Endothelial cell (in vitro differentiated cells): ENCODE measurements at places on chromosomes 3 and 15.

DNA sequence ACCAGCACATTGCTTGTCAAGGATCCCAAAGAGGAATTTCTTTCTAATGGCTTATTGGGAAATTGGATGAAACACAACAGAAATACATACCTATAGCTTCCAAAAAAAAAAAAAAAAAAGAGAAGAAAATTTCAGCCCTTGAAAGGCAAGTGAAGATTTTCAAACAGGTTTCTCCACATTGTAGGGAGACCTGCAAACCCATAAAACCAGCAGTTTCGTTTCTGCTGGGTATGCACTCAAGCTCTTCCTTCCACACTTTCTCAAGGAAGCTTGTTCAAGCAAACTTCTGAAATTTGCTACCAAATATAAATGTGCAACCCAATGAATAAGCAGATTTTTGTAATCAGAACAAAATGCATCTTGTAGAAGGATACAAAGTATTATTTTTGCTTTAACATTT is 15.9 kb upstream of the SH3BP5 start:
- no peak for DNase-seq

GRCh38 chr3:126291537-126291936 is 65.7 kb downstream of the KLF15 start:
- no peak for DNase-seq

- no peak for DNase-seq
Observed at GRCh38 chr3:9777694-9778021, 7.9 kb upstream of the CAMK1 start.

GRCh38 chr3:157754451-157754850 is 251.2 kb upstream of the VEPH1 start:
- DNase-seq = no peak

GRCh38 chr3:188661806-188662205 is 507.8 kb downstream of the LPP start:
- no peak for DNase-seq

- no peak for DNase-seq
Observed at GRCh38 chr15:93989440-93989998, 241.8 kb upstream of the MCTP2 start.

- no peak for DNase-seq
Observed at GRCh38 chr3:49341996-49342395, 2.1 kb upstream of the USP4 start.

DNA sequence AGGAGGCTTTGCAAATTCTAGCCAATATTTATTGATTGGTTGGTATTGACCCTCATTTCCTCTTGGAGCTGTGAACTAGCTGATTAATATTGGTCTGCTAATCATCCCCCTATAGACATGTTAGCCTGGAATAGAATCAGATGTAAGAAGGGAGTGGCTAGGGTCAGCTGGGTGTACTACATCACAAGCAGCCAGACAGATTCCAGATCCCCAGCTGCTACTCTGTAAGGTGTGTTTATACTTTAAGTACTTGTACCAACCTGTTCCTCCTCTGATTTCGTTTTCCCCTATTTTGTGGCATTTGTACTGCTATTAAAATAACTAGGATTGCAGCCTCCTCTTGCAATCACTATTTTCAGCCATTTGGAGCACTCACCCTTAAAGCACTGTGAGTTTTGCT is 49.9 kb downstream of the PARP15 start:
- DNase-seq = no peak

- DNase-seq = no peak
Observed at GRCh38 chr3:112676659-112677234, 35.8 kb upstream of the CCDC80 start.

- DNase-seq = peak; percentile 37
Observed at GRCh38 chr3:65619451-65619881, 419.3 kb downstream of the MAGI1 start.

- DNase-seq = no peak
Observed at GRCh38 chr3:99430348-99431134, 207.9 kb upstream of the COL8A1 start.

- no peak for DNase-seq
Observed at GRCh38 chr15:42070279-42070975, 23.9 kb downstream of the PLA2G4D start.

DNA sequence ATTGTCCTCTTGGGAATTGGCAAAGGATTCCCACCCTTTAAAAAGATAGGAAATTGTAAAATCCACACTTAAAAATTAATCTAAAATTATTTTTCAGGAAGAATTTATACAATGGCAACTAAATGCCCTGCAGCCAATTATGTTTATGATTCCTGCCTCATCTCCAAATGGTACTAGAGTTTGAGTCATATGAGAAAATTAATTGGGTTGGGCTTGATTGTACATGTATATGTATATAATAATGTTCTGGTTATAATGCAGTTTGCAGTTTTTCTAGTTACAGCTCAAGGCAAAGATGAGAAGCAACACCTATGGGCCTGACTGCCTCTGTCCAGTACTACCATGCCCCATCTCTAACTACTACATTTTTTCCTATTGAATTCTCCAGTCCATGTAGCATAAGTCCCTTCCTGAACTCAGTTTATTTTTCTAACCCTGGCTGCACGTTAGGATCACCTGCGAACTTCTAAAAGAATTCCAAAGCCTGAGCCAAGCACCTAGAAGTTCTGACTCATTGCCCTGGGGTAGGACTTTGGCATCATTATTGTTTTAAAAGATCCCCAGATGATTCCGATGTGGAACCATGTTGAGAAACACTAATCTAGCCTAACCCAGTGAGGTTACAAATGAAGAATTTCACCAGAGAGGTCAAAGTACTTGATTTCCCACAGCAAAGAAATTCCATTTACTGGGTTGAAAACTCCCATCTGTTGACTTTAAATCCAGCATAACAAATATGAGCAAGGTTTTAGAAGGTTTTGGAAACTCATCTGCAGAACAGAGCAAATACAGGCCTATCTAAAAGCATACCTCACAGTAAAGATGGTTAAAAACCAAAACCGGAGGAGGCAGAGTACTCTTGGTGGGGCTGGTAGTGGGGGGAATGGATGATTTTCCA is 19.4 kb downstream of the TGFBR2 start:
- DNase-seq = no peak

GRCh38 chr15:40693904-40694687 is 878 bp upstream of the RAD51 start:
- DNase-seq = no peak

- DNase-seq = no peak
Observed at GRCh38 chr15:85100186-85100937, 118.7 kb downstream of the PDE8A start.

- no peak for DNase-seq
Observed at GRCh38 chr15:40990789-40991188, 37.5 kb downstream of the CHAC1 start.

- DNase-seq = no peak
Observed at GRCh38 chr15:29242456-29243242, 27.0 kb downstream of the NSMCE3 start.

GRCh38 chr3:81823882-81824395 is 62.5 kb upstream of the GBE1 start:
- no peak for DNase-seq

DNA sequence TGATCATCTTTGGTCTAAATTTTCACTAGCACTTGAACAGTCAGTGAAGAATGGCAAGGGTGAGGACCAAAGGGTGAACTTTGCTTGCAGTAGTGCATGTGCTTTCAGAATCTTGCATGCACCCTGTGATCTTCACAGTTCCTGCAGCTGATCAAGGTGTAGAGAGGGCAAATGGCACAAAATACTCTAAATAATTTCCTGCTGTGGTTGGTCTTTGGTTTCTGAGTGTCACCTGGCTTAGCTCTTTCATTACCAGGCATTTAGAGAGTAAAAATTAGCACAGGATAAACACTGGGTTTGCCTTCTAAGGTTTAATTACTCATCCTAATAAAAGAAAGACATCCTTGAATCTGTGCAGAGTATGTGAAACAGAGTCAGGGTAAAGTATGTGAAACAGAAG is 11.4 kb downstream of the TIPARP start:
- no peak for DNase-seq

GRCh38 chr3:105878061-105878460 is 9.2 kb upstream of the CBLB start:
- no peak for DNase-seq

- DNase-seq = no peak
Observed at GRCh38 chr3:131326307-131326706, 55.3 kb upstream of the NUDT16 start.

GRCh38 chr3:149271669-149272068 is 50.0 kb upstream of the CP start:
- DNase-seq = no peak

DNA sequence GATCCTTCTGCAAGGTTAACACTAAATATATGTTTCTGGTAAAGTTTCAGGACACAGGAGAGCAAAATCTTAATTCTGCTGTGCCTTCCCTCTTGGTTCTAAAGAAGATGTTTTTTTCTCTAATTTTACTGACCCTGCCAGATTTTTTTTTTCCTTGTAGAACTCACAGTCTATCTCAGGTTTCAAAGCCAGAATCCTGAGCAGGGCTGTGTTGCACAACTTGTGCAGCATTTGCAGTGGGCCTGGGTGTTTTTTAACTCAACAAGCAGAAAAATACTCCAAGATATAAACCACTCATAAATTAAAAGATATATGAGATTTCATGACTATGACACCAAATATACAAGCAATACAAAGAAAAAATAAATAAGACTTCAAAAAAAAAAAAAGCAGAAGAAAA is 40.2 kb upstream of the ARF4 start:
- DNase-seq = no peak

DNA sequence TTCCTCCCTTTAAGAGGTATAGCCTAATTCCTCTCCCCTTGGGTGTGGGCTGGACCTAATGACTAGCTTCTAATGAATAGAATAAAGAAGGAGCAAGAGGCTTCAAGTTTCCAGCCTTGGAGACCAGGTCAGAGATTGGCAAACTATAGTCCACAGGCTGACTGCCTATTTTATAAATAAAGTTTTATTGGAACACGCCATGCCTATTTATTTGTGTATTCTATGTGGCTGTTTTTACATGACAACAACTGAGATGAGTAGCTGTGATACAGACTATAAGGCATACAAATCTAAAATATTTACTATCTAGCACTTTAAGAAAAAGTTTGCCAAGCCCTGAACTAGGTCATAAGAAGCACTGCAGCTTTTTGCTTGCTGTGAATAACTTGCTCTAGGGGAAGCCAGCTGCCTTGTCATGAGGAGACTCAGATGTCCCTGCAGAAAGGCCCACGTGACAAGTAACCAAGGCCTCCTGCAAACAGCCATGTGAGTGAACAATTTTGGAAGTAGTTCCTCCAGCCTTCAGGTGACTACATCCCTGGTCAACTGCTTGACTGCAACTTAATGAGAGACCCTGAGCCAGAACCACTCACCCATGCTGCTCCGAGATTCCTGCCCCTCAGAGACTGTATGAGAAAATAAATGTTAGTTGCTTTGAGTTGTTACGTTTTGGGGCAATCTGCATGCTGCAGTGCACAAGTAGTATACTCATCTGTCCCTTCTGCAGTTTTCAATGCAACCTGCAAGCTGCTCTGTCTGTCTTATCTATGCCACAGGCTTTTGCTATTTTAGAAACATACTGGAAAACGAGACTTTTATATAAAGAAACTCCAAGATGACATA is 21.1 kb upstream of the MAP3K13 start:
- no peak for DNase-seq

- DNase-seq = no peak
Observed at GRCh38 chr15:80399508-80399907, 4.7 kb upstream of the ARNT2 start.

GRCh38 chr15:85562824-85563223 is 182.4 kb downstream of the AKAP13 start:
- no peak for DNase-seq

GRCh38 chr3:57446318-57446841 is 97.8 kb downstream of the DNAH12 start:
- DNase-seq = no peak

- no peak for DNase-seq
Observed at GRCh38 chr3:172129850-172130716, 90.7 kb downstream of the FNDC3B start.

DNA sequence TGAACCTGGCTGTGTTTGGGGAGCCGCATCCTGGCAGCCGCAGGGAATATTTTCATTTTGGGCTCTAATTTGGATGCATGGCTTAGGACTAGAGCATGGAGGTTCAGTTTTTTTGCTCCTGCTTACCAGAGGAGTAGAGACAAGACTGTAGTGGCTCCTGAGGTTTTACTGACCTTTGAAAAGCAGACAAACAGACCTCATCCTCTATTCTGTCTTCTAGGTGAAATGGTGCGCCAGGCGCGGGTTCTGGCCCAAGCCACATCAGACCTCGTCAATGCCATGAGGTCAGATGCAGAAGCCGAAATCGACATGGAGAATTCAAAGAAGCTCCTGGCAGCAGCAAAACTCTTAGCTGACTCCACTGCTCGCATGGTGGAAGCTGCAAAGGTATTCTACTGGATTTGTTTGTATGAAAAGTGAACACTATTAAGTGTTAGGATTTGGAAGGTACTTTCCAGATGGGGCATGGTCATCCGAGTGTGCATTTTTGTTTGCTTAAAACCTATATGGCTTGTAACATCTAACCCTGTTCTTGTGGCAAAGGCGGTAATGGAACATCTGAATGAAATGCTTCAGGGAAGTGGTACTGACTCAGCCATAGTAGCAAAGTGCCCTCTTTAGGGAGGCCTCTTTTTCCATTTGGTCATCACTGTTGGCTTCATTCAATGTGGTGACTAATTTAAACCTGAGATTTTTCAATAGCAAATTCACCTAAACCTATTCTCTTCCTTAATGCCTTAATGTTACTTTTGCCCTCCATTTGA is 330.7 kb upstream of the TPM1 start:
- no peak for DNase-seq
